Stimulated activated CD4-positive, alpha-beta T cell treated with anti-CD3 and anti-CD28 coated beads, Interleukin-4, amount 100 ng/mL, for 24 hours (primary cell): ENCODE measurements at places on chromosomes 2 and 18.

GRCh38 chr2:239569401-239570090 is 168.7 kb upstream of the HDAC4 start:
- DNase-seq, result peak; percentile 18

DNA sequence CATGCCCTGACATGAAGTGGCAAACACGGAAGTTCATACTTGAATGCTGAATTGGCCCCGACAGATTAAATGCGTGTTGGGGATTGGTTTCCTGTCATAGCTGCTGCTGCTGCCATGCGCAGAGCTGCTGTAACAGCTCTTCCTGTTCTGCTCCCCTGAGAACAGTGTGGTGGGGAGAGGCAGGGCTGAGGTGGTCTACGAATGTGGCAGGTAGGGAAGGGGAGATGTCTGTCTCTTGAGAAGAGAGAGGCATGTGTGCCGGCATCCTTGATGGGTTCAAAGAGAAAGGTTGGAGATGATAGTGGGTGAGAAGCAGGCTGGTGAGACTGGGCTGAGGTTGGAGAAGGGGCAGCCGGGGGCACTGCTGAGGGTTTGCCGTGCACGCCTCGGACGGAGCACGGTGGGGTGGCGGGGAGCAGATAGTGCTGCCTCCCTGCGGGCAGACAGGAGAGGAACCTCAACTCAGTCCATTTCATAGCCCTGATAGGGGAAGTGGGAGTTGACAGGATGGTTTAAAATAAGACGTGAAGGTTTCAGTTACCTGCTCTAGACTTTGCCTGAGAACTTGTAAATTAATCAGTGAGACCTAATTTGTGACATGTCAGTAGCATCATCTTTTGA is 46.1 kb downstream of the TMEM185B start:
- DNase-seq, result peak; percentile 79

DNA sequence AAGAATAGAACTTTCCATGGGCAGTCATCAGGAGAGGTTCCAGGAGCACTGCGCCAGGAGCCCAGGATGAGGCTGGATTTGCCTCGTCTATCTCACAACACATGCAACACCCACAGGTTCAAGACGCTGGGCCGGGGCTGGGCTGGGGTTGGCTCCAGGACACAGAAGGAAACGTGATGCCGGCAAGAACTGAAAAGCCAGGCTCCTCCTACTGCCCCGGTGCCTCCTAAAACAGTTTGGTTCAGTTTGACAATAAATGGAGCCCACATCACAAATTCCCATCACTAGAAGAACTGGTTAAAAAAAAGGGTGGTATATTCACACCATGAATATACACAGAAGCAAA is 75.9 kb downstream of the INHBB start:
- DNase-seq, result no peak

DNA sequence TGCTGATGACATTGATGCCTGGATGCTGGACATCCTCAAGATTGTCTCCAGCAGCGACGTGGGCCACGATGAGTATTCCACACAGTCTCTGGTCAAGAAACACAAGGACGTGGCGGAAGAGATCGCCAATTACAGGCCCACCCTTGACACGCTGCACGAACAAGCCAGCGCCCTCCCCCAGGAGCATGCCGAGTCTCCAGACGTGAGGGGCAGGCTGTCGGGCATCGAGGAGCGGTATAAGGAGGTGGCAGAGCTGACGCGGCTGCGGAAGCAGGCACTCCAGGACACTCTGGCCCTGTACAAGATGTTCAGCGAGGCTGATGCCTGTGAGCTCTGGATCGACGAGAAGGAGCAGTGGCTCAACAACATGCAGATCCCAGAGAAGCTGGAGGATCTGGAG is 94.1 kb upstream of the EML6 start:
- DNase-seq, result no peak

DNA sequence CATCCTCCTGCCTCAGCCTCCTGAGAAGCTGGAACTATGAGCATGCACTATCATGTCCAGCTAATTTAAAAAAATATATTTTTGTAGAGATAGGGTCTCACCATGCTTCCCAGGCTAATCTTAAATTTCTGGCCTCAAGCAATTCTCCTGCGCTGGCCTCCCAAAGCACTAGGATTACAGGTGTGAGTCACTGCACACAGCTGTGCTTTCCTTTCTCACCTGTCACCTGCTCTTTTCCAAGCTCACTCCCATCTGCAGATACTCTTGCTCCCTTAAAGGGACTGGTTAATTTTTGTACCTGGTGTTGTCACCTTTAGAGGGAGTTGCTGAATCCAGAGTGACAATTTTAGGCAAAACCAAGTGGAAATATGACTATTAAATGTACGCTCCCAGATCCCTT is 178.2 kb downstream of the LOXHD1 start:
- no peak for DNase-seq

- DNase-seq, result no peak
Observed at GRCh38 chr2:65098741-65099140, 31.2 kb downstream of the RAB1A start.

- DNase-seq, result no peak
Observed at GRCh38 chr2:36302911-36303310, 52.7 kb upstream of the CRIM1 start.

- DNase-seq, result no peak
Observed at GRCh38 chr2:136765256-136766072, at the start of gene THSD7B. THSD7B (plus strand) TSS chr2:136765545; CDS start chr2:136882179, 116,634 bp downstream.

GRCh38 chr2:47402555-47402804 is 476 bp upstream of the MSH2 start:
- no peak for DNase-seq

GRCh38 chr2:231068525-231069222 is 12.0 kb downstream of the PSMD1 start:
- no peak for DNase-seq

- no peak for DNase-seq
Observed at GRCh38 chr2:215664847-215665525, 229.1 kb upstream of the FN1 start.
